Effector memory CD4-positive, alpha-beta T cell (primary cell): ENCODE measurements at places on chromosomes 16 and 17.

- DNase-seq, result no peak
- H3K4me3 ChIP-seq, result no peak overlapping the region
- H3K36me3 ChIP-seq, result no peaks in the 10 kb centered on the region
- no peaks in the 10 kb centered on the region for H3K27me3 ChIP-seq
Measured at GRCh38 chr17:72600934-72601333, 480.1 kb downstream of the SOX9 start.

GRCh38 chr17:40451420-40451819 is 8.2 kb downstream of the IGFBP4 start:
- no peak overlapping the region for H3K4me3 ChIP-seq
- H3K4me1 ChIP-seq, result peaks cover 7% of the 10 kb centered on the region
- no peaks in the 10 kb centered on the region for H3K36me3 ChIP-seq
- no peak for DNase-seq
- H3K27ac ChIP-seq, result no peak overlapping the region
- no peaks in the 10 kb centered on the region for H3K27me3 ChIP-seq

DNA sequence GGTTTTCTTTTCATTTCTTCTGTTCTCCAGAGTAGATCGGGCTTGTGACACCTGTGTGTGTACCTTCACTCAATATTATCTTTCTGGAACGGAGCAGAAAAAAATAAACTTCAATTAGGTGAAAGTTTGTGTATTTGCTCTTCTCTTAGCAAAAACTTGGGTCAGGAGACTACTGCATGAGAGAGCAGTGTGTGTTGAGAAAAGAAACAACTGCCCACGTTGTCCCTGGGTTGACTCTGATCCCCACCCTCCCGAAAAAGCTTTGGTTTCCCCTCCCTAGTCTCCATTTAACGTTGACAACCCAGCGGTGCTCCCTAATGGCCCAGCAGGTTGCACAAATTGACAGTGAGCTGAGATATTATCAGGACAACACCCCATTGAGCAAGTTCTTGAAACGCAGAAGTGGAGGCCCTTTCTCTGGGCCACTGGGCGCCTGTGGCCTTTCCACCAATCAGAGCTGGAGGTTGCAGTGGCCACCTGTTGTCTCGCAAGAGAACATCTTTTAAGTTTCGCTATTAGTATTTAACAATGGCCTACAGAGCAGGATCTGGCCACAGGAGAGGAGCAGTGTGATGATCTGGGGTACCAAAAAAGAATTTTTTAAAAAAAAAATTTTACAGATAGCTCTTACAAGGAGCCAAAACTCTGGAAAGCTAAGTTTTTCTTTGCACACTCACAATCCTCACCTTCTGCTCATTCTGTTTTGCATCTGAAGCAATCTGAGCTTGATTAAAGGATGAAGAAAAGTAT is 1.5 kb upstream of the TOX3 start:
- H3K4me1 ChIP-seq, result no peaks in the 10 kb centered on the region
- H3K27ac ChIP-seq, result no peak overlapping the region
- DNase-seq, result no peak
- H3K4me3 ChIP-seq, result no peak overlapping the region
- no peaks in the 10 kb centered on the region for H3K36me3 ChIP-seq
- peaks cover 12% of the 10 kb centered on the region for H3K27me3 ChIP-seq

DNA sequence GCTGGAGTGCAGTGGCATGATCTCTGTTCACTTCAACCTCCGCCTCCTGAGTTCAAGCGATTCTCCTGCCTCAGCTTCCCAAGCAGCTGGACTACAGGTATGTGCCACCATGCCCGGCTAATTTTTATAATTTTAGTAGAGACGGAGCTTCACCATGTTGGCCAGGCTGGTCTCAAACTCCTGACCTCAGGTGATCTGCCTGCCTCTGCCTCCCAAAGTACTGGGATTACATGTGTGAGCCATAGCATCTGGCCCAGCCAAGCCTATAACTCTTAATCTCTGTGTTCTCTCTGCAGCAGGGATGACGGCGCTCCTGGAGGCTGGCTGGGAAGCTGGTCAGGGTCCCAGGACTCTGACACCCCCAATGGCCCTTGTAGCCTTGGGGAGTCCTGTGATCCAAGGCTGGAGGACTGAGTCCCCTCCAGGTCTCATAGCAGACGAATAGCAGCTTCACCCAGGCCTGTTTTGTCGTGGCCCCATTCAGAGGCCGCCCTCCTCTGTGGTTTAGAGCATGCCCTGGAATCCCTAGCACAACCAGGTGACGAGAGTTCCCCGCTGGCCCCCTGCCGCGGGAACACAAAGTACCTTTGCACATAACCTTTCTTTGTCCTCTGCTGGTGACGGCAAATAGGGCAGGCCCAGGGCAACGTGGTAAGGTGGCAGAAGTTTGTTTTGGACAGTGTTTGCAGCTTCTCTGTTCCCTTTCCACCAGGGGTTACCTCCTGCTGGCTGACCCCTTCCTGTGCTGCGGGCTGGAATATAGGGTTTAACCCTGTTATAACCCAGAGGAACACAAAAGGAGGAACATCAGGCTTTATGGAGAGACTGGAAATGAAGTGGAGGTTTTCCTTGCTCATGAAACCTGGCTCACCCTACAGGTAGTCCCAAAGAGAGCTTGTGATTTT is 43.0 kb upstream of the TOB1 start:
- H3K27ac ChIP-seq, result peak overlapping the region; percentile 80
- no peaks in the 10 kb centered on the region for H3K27me3 ChIP-seq
- H3K4me3 ChIP-seq, result peak overlapping the region; percentile 6

GRCh38 chr16:10226141-10226986 is 44.1 kb upstream of the GRIN2A start:
- DNase-seq, result no peak
- H3K27me3 ChIP-seq, result no peaks in the 10 kb centered on the region
- H3K36me3 ChIP-seq, result no peaks in the 10 kb centered on the region
- no peaks in the 10 kb centered on the region for H3K4me1 ChIP-seq

DNA sequence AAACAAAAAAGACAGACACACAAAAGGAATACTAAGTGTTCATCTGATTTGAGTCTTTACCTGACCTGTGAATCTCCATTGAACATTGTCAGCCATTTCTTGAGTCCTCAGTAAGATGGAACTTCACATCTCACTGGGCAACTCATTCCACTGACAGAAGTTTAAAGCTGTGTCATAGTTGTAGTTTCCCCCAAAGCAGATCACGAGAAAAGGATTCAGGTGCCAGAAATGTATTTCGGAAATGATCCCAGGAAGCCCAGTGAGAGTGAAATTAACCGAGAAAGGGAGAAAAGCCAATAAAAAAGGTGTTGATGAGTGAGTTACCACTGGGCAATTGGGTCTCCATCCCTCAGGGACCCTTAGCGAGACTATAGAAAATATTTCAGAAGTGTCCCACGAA is 6.5 kb downstream of the CHD9 start:
- no peaks in the 10 kb centered on the region for H3K27me3 ChIP-seq
- H3K36me3 ChIP-seq, result no peaks in the 10 kb centered on the region
- H3K4me1 ChIP-seq, result peaks cover 6% of the 10 kb centered on the region
- H3K4me3 ChIP-seq, result no peak overlapping the region

GRCh38 chr16:4910828-4911227 is 26.1 kb downstream of the PPL start:
- no peaks in the 10 kb centered on the region for H3K36me3 ChIP-seq
- H3K4me3 ChIP-seq, result no peak overlapping the region
- no peaks in the 10 kb centered on the region for H3K4me1 ChIP-seq
- no peaks in the 10 kb centered on the region for H3K27me3 ChIP-seq

DNA sequence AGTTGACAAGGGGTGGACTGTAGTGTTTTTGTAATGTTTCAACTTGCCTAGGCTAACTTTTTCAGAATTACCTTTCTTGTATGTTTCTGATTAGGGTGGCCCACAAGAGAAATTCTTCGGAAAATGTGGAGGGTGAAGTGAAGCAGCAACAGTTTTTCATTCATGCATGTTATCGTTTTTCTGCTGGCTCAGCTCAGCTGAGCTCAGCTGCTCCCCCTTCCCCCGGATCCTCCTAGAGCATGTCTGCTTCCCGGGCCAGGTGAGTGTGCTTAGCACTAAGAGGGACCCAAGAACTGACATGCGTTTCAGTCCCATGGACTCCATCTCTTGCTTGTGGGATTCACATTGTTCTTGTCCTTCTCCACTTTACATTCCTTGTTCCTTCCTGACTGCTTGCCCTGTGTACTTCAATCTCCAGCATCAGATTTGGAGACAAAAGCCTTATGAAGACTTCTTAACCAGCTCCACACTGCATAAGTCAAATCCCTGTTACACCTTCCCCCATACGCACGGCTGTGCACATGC is 33.6 kb downstream of the SCPEP1 start:
- H3K4me3 ChIP-seq, result no peak overlapping the region
- H3K36me3 ChIP-seq, result no peaks in the 10 kb centered on the region
- no peak overlapping the region for H3K27ac ChIP-seq
- H3K4me1 ChIP-seq, result no peaks in the 10 kb centered on the region
- no peaks in the 10 kb centered on the region for H3K27me3 ChIP-seq

- no peaks in the 10 kb centered on the region for H3K36me3 ChIP-seq
- H3K27me3 ChIP-seq, result no peaks in the 10 kb centered on the region
- no peak for DNase-seq
- no peaks in the 10 kb centered on the region for H3K4me1 ChIP-seq
Measured at GRCh38 chr17:73301369-73301768, 10.4 kb downstream of the CDC42EP4 start.

DNA sequence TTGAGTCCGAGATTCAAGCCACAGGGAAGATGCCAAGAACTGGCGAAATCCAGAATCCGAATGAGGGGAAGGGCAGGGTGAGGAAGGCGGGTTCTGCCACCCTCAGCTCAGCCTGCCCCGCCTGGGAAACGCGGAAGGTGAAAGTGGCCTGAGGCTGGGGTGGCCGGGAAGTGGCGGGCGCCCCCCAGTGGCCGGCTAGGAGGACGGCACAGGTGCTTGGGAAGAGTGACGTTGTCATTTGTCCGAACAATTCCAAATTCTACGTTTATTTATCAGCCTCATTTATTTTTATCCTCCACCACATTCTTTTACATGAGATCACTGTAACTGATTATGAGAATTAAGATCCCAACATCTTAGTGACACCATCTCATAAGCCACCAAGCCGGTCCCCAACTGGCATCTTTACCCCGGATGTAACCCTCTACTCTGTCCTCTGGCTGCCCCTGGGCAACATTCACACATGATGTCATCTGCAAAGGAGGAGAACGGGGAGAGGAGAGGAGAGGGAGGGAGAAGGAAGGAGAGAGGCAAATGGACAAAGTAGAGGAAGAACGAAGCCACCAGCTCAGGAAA is 21.3 kb downstream of the SRCIN1 start:
- peaks cover 55% of the 10 kb centered on the region for H3K27me3 ChIP-seq
- H3K4me3 ChIP-seq, result no peak overlapping the region
- H3K27ac ChIP-seq, result no peak overlapping the region
- DNase-seq, result peak; percentile 34
- H3K36me3 ChIP-seq, result no peaks in the 10 kb centered on the region
- H3K4me1 ChIP-seq, result peaks cover 2% of the 10 kb centered on the region

DNA sequence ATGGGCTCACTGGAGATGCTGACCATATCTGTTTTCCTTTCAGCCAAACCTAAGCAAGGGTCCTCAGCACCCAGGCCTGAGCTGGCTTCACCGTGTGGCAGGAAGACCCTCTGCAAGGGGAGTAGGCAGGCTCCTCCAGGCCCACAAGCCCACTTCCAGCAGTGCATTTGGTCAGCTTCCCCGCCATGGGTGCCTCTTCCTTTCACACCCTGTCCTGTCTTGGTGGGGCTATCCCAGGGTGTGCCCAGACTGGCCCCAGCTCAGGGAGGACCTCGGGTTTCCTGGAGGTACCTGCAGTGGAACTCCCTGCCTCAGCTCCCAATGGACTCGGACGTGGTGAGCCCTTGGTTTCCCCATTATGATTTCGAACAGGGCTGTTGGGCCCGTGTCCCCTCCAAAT is 12.7 kb upstream of the KRTAP17-1 start:
- H3K27ac ChIP-seq, result no peak overlapping the region
- H3K4me1 ChIP-seq, result peaks cover 39% of the 10 kb centered on the region
- no peak overlapping the region for H3K4me3 ChIP-seq
- DNase-seq, result no peak
- H3K36me3 ChIP-seq, result no peaks in the 10 kb centered on the region

GRCh38 chr17:27572665-27573064 is 58.3 kb upstream of the LGALS9 start:
- no peaks in the 10 kb centered on the region for H3K27me3 ChIP-seq
- H3K27ac ChIP-seq, result no peak overlapping the region
- DNase-seq, result no peak
- H3K4me3 ChIP-seq, result no peak overlapping the region
- no peaks in the 10 kb centered on the region for H3K4me1 ChIP-seq

GRCh38 chr16:35569413-35569812 is 2110.0 kb downstream of the TP53TG3F start:
- no peak overlapping the region for H3K4me3 ChIP-seq
- no peaks in the 10 kb centered on the region for H3K4me1 ChIP-seq
- H3K27me3 ChIP-seq, result no peaks in the 10 kb centered on the region
- H3K27ac ChIP-seq, result no peak overlapping the region
- no peak for DNase-seq

- no peak overlapping the region for H3K4me3 ChIP-seq
- no peak for DNase-seq
Measured at GRCh38 chr16:57025941-57026777, 36.8 kb downstream of the NLRC5 start.

DNA sequence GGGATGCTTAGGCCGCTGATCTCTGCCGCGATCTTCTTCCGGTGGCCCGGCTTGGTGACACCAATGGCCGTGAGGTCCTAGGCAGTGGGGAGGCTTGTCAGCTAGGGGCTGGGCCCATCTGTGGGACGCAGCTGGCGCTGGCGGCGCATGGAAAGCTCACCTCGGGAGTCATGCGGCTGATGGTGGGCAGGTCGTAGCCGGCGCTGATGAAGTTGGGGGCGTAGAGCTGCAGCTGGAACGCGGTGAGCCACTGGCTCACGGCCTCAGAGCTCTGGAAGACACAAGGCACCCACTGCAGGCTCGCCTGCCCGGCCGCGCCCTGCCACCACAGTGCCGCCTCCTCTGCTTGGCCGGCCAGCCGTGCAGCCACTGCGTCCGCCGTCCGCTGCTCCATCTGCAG is 12.7 kb downstream of the CASKIN1 start:
- no peak overlapping the region for H3K27ac ChIP-seq
- H3K36me3 ChIP-seq, result no peaks in the 10 kb centered on the region
- no peaks in the 10 kb centered on the region for H3K4me1 ChIP-seq
- DNase-seq, result no peak

DNA sequence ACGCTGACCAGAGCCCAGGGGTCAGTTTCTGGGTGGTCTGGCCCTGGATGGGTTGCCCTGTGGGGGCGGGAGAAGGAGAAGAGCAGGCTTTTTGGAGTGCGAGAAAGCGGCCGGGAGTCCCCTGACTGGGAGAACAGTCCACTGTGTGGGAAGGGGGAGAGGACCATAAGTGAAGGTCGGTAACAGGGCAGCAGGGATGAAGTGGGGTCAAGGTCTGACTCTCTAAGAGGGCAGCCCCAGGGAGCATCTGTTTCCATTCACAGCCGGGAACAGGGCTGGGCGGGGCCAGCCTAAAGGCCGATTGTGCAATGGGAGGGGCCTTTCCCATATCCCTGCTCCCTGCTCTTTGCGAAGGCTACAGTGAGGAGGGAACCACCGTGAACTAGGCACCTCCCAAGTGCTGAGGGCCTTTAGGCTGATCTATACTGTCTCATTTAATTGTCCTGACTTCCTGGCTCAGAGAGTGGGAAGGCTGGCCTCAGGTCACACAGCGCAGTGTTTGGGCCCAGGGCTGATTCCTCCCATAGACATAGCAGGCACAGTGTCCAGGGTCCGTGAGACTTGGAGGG is 10.4 kb upstream of the WFDC1 start:
- no peak overlapping the region for H3K27ac ChIP-seq
- no peaks in the 10 kb centered on the region for H3K27me3 ChIP-seq
- DNase-seq, result no peak
- H3K4me1 ChIP-seq, result no peaks in the 10 kb centered on the region
- H3K4me3 ChIP-seq, result no peak overlapping the region
- H3K36me3 ChIP-seq, result no peaks in the 10 kb centered on the region

- H3K4me3 ChIP-seq, result no peak overlapping the region
- H3K36me3 ChIP-seq, result no peaks in the 10 kb centered on the region
Measured at GRCh38 chr17:58265902-58266875, 14.5 kb downstream of the MPO start.

- H3K4me1 ChIP-seq, result no peaks in the 10 kb centered on the region
- no peaks in the 10 kb centered on the region for H3K27me3 ChIP-seq
- DNase-seq, result no peak
Measured at GRCh38 chr17:22277595-22277994, 585.3 kb downstream of the KCNJ18 start.
